ENCODE measurements at places on chromosomes 2 and 18.

DNA sequence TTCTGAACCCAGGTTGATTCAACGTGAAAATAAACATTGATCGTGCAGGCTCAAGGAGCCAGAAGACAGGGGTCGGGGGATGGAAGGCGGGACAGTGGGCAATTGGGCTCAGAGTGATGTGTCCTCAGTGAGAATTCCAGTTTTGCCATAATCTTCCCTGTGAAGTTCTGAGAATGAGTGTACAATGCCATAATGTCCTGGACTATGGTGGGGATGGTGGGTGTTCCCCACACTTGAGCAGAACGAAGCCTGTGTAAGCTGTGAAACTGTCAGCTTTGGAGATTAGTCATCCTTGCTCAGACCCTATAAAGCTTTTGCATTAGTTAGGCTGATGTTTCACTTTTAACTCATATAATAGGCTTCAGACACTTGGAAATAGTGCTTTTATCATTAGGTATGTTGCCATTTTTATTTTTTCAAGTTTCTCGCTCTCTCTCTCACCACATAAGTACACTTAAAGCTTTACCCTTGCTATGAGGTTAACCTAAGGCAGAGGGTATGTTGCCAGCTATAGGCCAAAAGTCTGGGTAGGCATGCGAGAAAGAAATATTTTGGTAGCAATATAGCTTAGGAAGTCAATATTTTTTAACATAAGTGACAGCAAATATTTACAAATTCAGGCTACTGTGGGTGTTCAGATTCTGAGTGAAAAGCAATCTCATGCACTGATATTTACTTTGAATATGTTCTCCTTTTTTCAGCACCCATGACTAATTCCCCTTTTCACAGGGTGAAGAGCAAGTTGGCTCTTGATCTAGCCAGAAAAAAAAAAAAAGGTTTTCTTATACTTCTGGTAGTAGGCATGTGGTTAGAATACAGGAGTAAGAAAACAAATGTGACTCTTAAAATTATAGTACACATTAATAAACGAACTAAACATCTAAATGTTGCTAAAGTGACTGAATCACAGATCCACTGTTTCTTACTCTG lies 47.2 kb downstream of the CDC42EP3 start:
- DNase-seq: peak; percentile 36

DNA sequence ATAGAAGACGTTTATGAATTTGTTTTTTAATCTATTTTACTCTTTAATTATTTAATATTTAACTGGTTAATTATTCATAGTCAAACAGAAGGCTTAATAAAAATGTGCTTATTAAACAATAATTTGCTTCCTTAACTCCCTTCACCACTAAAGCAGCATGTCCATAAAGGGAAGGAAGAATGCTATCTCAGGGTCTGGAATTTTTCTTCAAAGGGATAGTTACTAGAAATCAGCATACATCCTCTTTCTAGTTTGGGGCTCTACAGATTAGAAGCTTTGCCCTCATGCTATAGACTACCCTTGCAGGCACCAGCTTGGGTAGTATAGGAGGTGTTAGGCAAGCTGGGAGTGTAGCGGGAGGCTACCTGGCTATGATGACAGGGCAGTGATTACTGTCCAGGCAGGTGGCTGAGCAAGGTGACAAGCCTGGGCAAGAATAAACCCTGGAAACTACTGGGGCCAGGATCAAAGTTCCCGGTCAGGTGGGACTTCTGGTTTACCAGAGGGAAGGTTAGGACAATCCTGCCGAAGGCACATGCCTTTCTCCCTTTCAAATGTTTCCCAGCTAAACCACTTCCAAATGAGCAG lies 276.0 kb upstream of the REV1 start:
- DNase-seq: no peak

DNA sequence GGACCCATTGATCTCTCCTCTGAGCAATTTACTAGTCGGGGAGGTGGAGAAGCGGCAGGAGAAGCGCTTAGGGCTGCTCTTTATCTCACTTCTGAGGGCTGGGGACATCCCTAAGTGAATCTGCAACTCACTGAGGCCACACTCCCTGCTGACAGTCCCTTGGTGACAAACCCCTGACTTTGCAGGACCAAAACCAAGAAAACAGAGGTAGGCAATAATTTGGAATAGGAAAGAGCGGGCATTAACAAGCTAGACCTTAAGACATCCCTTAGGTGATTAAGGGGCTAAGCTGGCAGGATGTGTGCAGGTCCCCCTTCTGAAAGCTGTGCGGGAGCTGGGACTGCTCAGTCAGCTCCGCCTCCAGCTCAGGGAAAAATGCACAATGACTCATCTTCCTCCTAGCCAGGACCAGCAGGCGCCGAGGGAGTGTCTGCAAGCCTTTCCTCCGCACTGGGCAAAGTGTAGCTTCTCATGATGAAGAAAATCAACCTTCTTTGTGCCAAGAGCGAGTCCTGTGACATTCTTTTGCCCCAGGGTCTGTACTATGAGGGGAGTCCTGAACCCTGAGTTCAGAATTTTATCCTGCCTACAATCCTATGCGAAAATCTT lies 63.3 kb downstream of the BOD1L2 start:
- peak; percentile 17 for DNase-seq

- no peak for DNase-seq
Observed at GRCh38 chr18:24108641-24109040, 30.2 kb upstream of the CABYR start.
